Kidney (tissue), 22 donors: ENCODE measurements at places on chromosomes 2 and 18.

- no peaks in the 10 kb centered on the region for H3K36me3 ChIP-seq
- no peak overlapping the region for H3K27ac ChIP-seq
- H3K4me1 ChIP-seq: no peaks in the 10 kb centered on the region
- H3K27me3 ChIP-seq: no peaks in the 10 kb centered on the region
These were observed 22.1 kb upstream of the CTDP1 start for GRCh38 chr18:79657342-79657996.

- no peak overlapping the region for H3K27ac ChIP-seq
- no peaks in the 10 kb centered on the region for H3K4me1 ChIP-seq
- no peak overlapping the region for H3K4me3 ChIP-seq
- no peaks in the 10 kb centered on the region for H3K27me3 ChIP-seq
These were observed 217.6 kb upstream of the ETAA1 start for GRCh38 chr2:67179526-67179925.

- no peaks in the 10 kb centered on the region for H3K27me3 ChIP-seq
- no peak for DNase-seq
- no peak overlapping the region for H3K4me3 ChIP-seq
- no peaks in the 10 kb centered on the region for H3K36me3 ChIP-seq
These were observed 189.4 kb upstream of the RND3 start for GRCh38 chr2:150676747-150677383.

DNA sequence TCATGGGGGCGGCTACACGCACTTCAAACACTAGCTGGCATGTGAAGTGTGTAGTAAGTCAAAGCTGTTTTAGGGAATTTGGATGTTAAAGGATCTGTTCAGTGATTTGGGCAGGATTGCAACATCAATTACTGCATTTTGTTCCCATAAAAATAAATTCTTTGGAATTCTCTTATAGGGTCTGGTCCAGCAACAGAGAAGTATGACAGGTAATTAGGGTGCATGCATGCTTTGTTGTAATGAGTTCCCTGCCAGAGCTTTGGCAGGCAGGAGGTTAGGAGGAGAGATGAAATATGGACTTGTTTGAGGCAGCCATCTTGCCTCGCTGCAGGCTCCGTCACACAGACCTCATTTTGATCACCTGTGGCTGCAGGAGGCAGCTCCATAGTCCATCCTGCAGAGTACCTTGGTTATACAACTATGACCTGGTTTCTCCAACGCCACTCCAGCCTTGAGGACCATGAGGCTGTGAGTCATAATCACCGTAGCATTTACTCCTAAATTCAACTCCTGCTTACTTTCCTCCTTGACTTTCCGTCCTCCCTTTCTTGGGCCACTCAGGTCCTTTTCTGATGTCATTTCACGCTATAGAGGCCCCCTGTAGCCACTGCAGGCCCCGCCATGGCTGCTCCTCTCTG, 26.5 kb upstream of the EML4 start:
- DNase-seq: no peak
- H3K36me3 ChIP-seq: no peaks in the 10 kb centered on the region
- peak overlapping the region; percentile 69 for H3K27ac ChIP-seq
- H3K4me3 ChIP-seq: no peak overlapping the region

- H3K36me3 ChIP-seq: no peaks in the 10 kb centered on the region
- no peaks in the 10 kb centered on the region for H3K4me1 ChIP-seq
- no peak overlapping the region for H3K27ac ChIP-seq
- DNase-seq: peak; percentile 1
These were observed 110.5 kb downstream of the ACKR3 start for GRCh38 chr2:236679884-236680860.
